ENCODE measurements at places on chromosomes 7 and 10.

DNA sequence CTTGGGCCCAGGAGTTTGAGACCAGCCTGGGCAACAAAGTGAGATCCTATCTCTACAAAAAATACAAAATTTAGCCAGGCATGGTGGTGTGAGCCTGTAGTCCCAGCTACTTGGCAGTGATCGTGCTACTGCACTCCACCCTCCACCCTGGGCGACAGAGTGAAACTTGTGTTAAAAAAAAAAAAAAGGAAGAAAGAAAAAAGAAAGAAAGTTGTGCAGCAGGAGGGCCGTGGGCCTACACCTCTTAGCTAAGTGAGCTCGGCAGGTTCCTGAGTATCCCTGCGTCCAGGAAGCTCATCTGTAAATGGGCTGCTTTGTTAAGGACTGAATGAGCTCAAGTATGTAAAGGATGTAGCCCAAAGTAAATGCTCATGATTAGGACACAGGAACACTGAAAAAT is 155.0 kb downstream of the RNF216 start:
- no peak for DNase-seq
- H3K27me3 ChIP-seq, result no peaks in the 10 kb centered on the region
- no peak overlapping the region for H3K4me3 ChIP-seq
- no peaks in the 10 kb centered on the region for H3K4me1 ChIP-seq

GRCh38 chr10:62492012-62492869 is 118.1 kb downstream of the ZNF365 start:
- DNase-seq, result no peak
- no peak overlapping the region for H3K4me3 ChIP-seq
- H3K27me3 ChIP-seq, result peaks cover 4% of the 10 kb centered on the region
- H3K27ac ChIP-seq, result no peak overlapping the region
- H3K4me1 ChIP-seq, result no peaks in the 10 kb centered on the region

GRCh38 chr10:110411047-110411410 is 86.7 kb upstream of the DUSP5 start:
- peak overlapping the region; percentile 71 for H3K27ac ChIP-seq
- no peaks in the 10 kb centered on the region for H3K27me3 ChIP-seq
- no peaks in the 10 kb centered on the region for H3K36me3 ChIP-seq
- DNase-seq, result no peak
- H3K4me1 ChIP-seq, result peaks cover 85% of the 10 kb centered on the region

GRCh38 chr10:103839872-103840739 is 15.3 kb downstream of the SH3PXD2A start:
- H3K27me3 ChIP-seq, result no peaks in the 10 kb centered on the region
- H3K4me3 ChIP-seq, result no peak overlapping the region
- H3K27ac ChIP-seq, result peak overlapping the region; percentile 37
- H3K4me1 ChIP-seq, result peaks cover 21% of the 10 kb centered on the region
- no peak for DNase-seq
- no peaks in the 10 kb centered on the region for H3K36me3 ChIP-seq

DNA sequence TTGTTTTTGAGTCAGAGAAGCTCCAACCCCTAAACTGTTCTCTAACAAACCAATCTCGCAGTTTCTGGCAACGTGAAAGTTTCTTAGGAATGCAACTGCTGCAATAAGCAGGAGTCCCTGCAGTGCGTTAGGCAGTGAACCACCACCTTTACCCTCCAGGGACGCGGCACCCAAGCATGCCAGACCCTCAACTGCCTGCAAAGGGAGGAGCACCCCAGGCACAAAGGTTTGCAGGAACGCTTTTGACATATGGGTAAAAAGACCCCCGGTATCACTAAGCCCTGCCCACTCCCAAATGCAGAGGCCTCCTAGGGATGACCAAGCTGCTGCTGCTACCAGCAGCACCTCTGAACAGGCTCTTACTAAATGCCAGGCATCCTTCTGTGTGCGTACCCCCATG is 4.7 kb downstream of the TBRG4 start:
- no peak overlapping the region for H3K4me3 ChIP-seq
- peaks cover 18% of the 10 kb centered on the region for H3K4me1 ChIP-seq
- H3K36me3 ChIP-seq, result peaks cover 67% of the 10 kb centered on the region
- H3K27me3 ChIP-seq, result no peaks in the 10 kb centered on the region
- no peak overlapping the region for H3K27ac ChIP-seq

- no peak overlapping the region for H3K4me3 ChIP-seq
- H3K4me1 ChIP-seq, result no peaks in the 10 kb centered on the region
- no peak for DNase-seq
- peak overlapping the region; percentile 18 for H3K27ac ChIP-seq
These were observed 12.9 kb upstream of the BMS1 start for GRCh38 chr10:42769673-42770072.

GRCh38 chr7:158402471-158402870 is 185.2 kb downstream of the PTPRN2 start:
- no peak for DNase-seq
- peak overlapping the region; percentile 69 for H3K27ac ChIP-seq
- peaks cover 16% of the 10 kb centered on the region for H3K4me1 ChIP-seq
- no peak overlapping the region for H3K4me3 ChIP-seq

- H3K27me3 ChIP-seq, result no peaks in the 10 kb centered on the region
- no peak for DNase-seq
- no peak overlapping the region for H3K27ac ChIP-seq
- no peaks in the 10 kb centered on the region for H3K4me1 ChIP-seq
- H3K4me3 ChIP-seq, result no peak overlapping the region
- H3K36me3 ChIP-seq, result peaks cover 5% of the 10 kb centered on the region
These were observed 28.4 kb downstream of the UBE2D4 start for GRCh38 chr7:43954524-43955228.

DNA sequence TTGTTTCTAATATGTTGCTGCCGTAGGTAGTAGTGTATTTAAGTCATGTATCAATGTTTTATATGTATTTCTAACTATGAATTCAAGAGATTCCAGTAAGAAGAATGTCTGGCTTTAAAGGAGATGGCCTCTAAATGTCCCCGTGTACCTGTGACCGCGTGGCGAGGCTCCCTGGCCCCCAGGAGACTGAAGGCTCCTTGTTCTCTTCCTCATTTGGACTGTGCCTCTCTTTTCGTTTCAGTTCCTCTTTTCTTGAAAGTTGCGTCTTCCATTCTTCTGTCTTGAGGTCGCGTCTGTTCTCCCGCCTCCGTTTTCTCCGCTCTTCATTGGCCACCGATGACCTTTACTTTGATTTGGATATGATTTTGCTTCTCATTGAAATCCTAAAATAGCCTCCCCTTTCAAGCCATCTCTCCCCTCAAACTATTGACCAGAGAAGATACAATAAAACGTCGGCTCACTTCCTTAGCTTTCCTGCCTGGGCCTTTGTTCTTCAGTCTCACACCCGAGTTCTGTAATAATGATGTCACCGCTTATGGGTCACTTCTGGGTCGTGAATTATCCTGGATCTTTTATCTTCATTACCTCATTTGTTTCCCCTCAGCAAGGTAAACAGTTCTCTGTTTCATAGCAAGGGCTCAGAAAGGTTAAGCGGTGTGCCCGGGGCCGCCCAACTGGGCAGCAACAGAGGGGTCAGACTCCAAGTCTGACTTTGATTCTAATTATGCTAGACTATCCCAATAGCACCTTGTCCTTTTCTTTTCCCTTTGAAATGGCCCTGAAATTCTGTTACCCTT is 28.7 kb downstream of the WIPI2 start:
- peaks cover 48% of the 10 kb centered on the region for H3K36me3 ChIP-seq
- no peaks in the 10 kb centered on the region for H3K27me3 ChIP-seq
- H3K27ac ChIP-seq, result no peak overlapping the region
- no peak for DNase-seq
- no peaks in the 10 kb centered on the region for H3K4me1 ChIP-seq
- no peak overlapping the region for H3K4me3 ChIP-seq

- H3K36me3 ChIP-seq, result no peaks in the 10 kb centered on the region
- no peak overlapping the region for H3K4me3 ChIP-seq
- no peaks in the 10 kb centered on the region for H3K4me1 ChIP-seq
These were observed 341.6 kb upstream of the AUTS2 start for GRCh38 chr7:69256634-69257081.

GRCh38 chr7:117505238-117505637 is 25.4 kb downstream of the CFTR start:
- no peak for DNase-seq
- H3K4me3 ChIP-seq, result no peak overlapping the region
- H3K4me1 ChIP-seq, result no peaks in the 10 kb centered on the region
- no peaks in the 10 kb centered on the region for H3K36me3 ChIP-seq
- no peak overlapping the region for H3K27ac ChIP-seq

DNA sequence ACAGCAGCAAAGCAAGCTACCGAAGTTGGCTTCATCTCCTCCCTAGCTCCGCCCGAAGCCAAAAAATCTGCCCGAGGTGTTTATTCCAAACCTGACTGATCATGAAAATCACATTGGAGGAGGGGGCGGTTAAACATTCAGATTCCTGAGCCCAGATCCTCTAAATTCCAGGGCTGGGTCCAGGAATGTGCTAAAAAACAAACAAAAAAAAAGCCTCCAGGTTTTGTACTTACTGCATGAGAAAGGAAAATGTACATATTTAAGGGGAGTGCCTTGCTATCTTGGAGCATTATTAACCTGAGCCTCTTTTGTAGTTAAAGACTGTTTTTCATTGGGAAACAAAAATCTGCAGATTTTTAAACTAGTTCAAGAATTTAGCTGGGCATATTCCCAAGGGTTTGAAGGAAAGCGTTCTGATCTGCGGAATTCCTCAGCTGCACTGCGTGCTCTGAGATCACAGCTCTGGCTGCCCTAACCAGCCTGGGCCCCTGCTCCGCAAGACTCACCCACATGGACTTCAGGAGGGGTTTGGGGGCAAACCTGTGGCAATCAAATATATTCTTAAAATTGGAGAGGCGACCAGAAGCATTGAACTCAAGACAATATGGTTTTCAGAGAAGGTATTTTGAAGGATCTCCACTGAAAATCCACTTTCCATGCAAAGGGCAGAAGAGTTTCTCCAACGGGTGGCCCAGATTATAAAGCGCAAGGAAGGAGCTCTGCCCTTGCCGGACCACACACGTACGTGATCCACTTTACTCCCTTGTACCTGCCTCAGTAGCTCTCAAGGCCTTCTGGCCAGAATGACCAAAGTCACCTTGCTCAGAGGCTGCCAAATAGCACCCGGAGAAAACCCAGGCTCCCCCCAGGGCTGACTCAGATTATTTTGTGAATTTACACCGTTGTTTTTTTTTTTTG is 10.0 kb upstream of the TNS3 start:
- no peak overlapping the region for H3K27ac ChIP-seq
- no peak overlapping the region for H3K4me3 ChIP-seq
- H3K27me3 ChIP-seq, result no peaks in the 10 kb centered on the region
- peaks cover 11% of the 10 kb centered on the region for H3K4me1 ChIP-seq
- H3K36me3 ChIP-seq, result no peaks in the 10 kb centered on the region

GRCh38 chr10:118092209-118092608 is 45.5 kb upstream of the RAB11FIP2 start:
- H3K4me1 ChIP-seq, result no peaks in the 10 kb centered on the region
- H3K4me3 ChIP-seq, result no peak overlapping the region
- H3K27me3 ChIP-seq, result no peaks in the 10 kb centered on the region
- no peaks in the 10 kb centered on the region for H3K36me3 ChIP-seq
- H3K27ac ChIP-seq, result no peak overlapping the region
- no peak for DNase-seq

DNA sequence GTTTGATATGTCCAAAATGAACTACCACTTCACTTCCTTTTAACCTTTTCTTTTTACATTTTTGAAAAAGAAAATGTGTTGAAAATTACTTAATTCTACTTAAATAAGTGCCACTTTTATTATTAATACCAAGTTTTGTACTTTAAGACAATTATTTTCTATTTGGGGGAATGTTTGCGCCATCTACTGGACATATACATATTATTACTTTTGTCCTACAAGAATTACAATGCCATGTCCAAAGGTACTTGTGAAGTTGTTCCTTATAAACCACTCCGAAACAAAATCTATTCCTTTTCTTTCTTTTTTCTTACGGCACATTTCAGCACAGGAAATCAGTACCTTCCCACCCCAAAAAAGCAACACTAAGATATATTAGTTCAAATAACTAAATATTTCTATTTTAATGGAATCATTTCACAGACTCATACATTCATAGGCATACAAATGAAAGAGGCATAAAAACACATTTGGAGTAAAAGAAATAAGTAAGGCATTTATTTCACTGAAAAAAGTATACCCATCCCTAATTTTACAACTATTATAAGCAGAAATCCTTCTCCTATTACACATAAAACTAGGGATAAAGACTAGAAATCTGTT is 169.9 kb downstream of the RNF133 start:
- no peaks in the 10 kb centered on the region for H3K27me3 ChIP-seq
- H3K27ac ChIP-seq, result no peak overlapping the region
- no peaks in the 10 kb centered on the region for H3K36me3 ChIP-seq
- no peak overlapping the region for H3K4me3 ChIP-seq

GRCh38 chr10:69960606-69960987 is 92.0 kb upstream of the MACROH2A2 start:
- H3K27ac ChIP-seq, result no peak overlapping the region
- H3K27me3 ChIP-seq, result peaks cover 14% of the 10 kb centered on the region
- no peak overlapping the region for H3K4me3 ChIP-seq
- H3K4me1 ChIP-seq, result peaks cover 16% of the 10 kb centered on the region
- H3K36me3 ChIP-seq, result no peaks in the 10 kb centered on the region

GRCh38 chr7:4957847-4958476 is 1.0 kb downstream of the MMD2 start:
- H3K36me3 ChIP-seq, result no peaks in the 10 kb centered on the region
- H3K4me1 ChIP-seq, result peaks cover 9% of the 10 kb centered on the region
- peaks cover 92% of the 10 kb centered on the region for H3K27me3 ChIP-seq
- no peak overlapping the region for H3K27ac ChIP-seq
- no peak overlapping the region for H3K4me3 ChIP-seq

DNA sequence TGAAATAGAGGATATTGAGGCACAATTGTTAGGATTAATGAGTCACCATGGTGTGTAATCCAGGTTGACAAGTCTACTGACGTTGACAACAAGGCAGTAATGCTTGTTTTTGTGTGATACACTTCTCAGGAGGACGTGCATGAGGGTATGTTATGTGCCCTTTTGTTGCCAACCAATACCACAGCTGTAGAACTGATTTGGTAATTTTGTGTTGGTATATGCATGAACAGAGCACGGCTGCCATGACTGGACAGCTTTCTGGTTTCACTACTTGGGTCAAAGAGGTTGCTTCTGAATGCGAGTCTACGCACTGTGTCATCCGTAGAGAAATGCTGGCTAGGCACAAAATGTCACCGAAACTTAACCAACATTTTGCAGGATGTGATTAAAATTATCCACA is 32.9 kb downstream of the PHTF2 start:
- no peaks in the 10 kb centered on the region for H3K27me3 ChIP-seq
- DNase-seq, result no peak
- H3K27ac ChIP-seq, result peak overlapping the region; percentile 22
- H3K36me3 ChIP-seq, result no peaks in the 10 kb centered on the region

GRCh38 chr7:36154255-36155212 is 1.5 kb downstream of the EEPD1 start:
- peak overlapping the region; percentile 83 for H3K27ac ChIP-seq
- no peaks in the 10 kb centered on the region for H3K27me3 ChIP-seq
- peak overlapping the region; percentile 61 for H3K4me3 ChIP-seq
- no peaks in the 10 kb centered on the region for H3K36me3 ChIP-seq

GRCh38 chr7:144908943-144909556 is 73.2 kb upstream of the TPK1 start:
- no peaks in the 10 kb centered on the region for H3K27me3 ChIP-seq
- no peak overlapping the region for H3K27ac ChIP-seq
- no peaks in the 10 kb centered on the region for H3K4me1 ChIP-seq

Data from esophagus squamous epithelium (tissue), 5 donors.